ENCODE measurements at places on chromosomes 6 and 20.

GRCh38 chr20:45283551-45284057 lies 23.0 kb upstream of the RBPJL start:
- DNase-seq: no peak

DNA sequence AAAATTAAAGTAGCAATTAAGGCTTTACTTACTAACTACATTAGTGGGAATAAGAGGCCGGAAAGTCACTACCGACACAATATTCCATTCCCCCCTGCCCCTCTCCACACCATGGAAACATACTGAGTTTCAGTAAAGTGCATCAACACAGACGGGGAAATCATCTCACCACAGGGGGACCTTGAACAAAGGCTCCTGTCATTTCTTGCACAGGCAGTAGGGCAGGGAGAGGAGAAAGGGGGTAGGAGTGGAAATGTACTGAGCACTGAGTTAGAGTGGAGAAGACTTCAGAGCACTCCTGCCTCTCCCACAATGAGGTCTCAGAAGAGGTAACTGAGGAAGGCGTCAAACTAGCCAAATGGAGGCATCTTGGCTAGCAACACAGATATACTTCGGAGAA lies 1426.9 kb upstream of the EYS start:
- no peak for DNase-seq

DNA sequence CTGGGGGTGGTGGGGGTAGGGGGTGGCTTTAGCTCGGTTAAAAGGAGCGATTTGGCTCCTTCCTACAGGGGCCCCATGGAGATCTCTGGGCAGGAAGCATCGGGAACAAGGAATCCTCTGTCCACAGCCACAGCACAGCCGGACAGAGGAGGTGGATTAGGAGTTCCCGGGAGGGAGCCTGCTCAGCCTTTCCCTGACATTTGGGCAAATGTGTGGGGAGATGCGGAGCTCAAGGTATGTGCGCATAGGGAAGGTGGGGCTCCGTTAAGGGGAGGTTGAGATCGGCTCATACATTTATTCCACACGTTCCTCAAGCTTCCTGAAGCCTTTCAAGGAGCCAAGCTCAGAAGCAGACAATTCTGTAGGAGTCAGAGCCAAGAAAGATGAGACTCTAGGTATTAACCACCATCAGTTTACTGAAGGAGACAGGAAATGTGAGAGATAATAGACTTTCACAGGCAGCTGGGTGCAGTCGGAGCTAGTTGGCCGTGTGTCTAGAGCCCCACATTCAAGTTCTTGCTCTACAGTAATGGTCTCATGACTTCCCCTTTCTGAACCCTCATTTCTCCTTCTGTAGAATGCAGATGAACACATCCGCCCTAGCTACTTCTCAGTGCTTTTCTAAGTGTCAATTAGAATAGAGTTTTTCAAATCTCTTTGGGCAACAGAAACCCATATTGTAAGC lies 40.8 kb upstream of the EPB41L1 start:
- DNase-seq: no peak

DNA sequence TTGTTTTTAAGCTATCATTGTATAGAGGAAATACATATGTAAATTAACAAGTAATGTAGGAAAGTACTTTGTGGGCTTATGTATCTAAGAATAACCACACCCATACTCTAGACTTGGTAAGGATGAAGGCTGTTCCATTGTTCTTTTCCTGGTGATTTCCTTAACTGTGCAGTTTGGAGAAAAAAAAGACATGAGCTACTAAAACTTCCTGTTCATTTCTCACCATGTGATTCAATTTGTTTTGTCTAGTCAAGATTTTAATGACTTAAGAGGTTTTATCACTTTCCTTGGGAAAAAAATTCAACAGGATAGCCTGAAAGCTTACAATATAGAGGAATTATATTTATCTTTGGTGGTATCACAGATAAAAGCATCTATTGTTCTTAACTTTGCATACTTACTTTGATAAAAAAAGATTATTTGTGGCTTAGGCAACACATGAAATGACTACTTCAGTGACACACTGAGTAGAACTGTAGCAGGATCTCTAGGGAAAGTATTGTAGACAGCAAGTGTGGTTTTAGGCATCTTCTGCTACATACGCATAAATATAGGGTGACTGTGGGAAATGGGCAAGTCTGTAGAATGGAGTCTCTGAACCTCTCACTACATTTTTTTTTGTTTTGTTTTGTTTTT lies 80.3 kb downstream of the GJA1 start:
- no peak for DNase-seq

DNA sequence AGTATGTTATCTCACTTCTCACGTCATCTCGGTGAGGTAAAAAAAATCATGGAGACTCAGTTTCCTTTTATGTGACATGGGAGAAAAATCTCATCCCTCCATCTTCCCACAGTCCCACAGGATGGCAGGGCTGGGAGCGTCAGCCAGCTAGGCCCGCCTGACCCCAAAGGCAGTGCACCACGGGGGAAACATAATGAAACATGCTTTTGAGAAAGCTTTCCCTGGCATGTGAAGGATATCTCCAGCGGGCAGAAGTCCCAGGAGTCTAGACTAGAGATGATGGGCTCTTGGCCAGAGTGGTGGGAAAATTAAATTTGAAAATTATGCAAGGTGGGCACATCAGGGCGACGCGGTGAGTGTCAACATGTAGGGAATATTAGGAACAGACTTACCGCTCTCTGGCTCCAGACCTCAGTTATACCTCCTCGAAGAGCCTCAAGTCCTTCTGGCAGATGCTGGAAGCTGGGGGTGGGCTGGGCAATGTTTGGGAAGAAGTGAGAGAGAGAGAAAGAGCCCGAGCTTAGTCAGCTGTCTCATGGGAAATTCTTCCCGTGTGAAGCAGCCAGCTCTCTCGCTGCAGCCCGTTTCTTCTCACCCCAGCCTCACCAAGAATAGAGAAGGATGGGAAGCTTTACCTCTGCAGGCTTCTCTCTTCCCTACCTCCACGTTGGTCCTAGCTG lies 52.3 kb downstream of the MOCS1 start:
- peak; percentile 70 for DNase-seq

DNA sequence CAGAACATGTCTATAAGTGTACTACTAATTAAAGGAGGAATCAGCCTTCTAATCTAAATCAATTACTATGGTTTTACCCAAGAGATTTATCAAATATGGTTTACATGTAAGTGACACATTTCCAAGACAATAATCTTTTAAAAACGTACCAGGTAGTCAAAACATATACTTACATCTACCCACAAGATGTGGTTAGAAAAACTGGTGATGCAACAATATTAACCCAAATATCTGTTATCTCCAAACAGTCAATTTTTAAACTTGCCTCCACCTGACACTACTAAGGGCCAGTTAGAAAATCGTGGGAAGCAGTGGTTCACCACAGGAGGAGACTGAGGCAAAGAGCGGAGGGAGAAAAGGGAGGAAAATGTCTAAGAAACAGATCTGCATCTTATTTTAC lies 28.0 kb downstream of the NOL7 start:
- no peak for DNase-seq

- DNase-seq: no peak
Observed at GRCh38 chr6:72080260-72080941, 194.1 kb downstream of the RIMS1 start.

DNA sequence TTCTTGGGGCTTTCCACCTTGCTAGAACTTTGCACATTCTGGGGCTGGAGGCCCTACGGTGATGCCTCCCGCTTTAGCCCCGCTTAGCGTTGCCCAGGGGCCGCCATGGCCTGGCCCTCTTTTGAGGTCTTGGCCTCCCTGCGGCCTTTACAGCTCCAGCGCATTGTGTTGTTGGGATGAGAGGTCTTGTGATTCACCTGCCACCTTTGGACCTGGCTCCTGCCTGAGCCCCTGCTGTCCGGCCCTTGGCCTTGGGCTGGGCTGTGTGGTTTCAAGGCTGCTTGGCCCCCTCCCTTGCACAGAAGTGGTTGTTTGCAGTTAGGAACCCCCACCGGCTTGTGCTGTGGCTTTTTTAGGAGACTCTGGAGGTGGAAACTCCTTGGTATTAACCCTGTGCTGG lies 61.0 kb upstream of the CDH4 start:
- no peak for DNase-seq

GRCh38 chr6:117932676-117933075 lies 25.6 kb downstream of the SLC35F1 start:
- DNase-seq: no peak

GRCh38 chr6:44925100-44925739 lies 402.9 kb upstream of the RUNX2 start:
- no peak for DNase-seq

DNA sequence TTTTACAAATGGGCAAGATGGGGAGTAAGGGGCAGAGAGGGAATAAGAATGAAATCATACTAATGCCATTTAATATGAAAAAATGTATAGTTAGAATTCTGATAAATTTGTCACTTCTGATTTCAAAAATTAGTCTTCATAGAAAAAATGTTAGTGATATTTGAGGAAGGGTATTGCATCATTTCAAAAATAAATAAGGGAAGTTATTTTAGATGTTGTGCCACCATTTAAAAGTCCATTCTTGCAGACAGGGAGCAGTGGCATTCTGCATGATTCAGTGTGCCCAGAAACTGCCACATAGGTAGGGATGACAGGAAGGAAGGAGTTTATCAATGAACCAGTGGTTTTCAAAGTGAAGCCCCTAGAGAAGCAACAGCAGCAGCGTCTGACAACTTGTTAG lies 674.6 kb downstream of the EPM2A start:
- no peak for DNase-seq

DNA sequence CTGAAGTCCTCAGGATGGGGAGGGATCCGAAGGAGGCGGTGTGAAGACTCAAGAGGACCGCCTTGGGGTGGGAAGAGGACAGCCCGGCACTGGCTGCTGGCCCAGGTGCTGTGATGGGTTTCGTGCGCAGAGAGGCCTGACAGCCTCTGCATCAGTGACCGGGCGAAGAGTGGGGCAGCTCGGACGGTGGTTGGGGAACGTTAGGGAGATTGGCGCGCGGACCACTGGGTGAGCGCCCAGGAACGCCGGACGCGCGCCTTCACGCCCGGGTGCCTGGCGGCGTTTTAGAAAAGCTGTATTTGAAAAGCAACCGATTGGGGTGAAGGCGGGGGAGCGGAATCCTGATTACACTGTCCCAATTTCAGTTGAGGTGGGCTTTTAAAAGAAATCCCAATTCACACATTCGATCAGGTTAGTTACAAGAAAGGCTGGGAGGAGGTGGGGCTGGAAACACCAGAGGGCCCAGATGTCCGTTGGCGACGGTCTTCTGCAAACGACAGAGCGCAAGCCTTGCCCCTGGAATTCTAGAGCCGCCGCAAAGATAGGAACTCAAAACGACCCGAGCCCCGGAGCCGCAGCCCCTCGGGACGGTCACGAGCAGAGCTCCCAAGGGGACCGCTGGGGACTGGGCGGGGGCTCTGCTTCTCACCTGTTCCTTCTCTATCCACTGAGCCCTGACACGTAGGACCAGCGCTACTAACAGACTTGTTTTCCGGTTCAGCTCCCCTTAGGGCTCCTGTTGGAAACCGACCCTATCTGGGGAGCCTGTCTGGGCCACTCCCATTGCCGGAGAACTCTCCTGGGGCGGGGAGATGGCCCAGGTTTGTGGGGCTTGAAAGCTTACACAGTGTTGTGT lies 8.5 kb upstream of the TRIM40 start:
- DNase-seq: no peak

DNA sequence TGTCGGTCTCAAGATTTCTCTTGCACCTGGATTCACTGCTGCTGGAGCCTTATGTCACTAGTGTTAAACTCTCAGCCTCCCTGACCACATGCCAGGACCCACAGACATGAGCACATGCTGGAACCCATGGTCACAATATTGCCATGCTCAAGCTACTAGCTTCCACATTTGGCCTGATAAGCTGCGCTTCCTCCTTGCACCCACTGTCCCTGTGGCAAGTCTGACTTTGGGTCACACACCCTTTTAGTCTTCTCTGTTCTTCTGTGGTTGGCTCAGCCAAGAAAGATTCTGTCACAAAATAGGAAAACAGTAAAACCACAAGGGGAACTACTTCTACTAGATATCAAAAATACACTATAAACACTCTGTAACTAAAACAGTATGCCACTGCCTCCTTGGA lies 68.9 kb upstream of the HDAC2 start:
- no peak for DNase-seq

GRCh38 chr6:157892363-157892877 lies 69.4 kb downstream of the SNX9 start:
- no peak for DNase-seq

GRCh38 chr6:10687582-10687981 lies 6.8 kb downstream of the C6orf52 start:
- DNase-seq: no peak

GRCh38 chr6:11108726-11109125 lies 2.8 kb downstream of the ERVFRD-1 start:
- DNase-seq: no peak

DNA sequence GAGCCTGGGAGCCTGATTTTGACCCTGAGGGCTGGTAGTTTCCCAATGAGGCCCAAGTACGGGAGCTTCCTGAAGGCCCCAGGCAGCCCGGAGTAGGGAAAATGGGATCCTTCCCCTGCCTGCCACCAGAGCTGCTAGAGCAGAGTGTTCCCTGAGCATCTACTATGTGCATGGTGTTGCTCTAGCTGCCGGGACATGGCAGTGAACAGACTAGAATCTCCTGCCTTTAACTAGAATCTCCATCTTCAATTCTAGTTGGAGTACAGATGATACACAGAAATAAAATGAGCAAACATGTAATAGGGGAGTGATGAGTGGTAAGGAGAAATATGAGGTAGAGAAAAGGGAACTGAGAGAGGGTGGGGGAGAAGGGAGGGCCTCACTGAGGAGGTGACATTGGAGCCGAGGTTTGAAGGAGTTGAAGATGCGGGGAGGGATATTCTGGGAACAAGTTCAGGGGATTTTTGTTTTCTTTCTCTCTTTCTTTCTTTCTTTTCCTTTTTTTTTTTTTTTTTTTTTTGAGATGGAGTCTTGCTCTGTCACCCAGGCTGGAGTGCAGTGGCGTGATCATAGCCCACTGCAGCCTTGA lies 18.5 kb downstream of the VSTM2L start:
- no peak for DNase-seq

GRCh38 chr6:50846144-50846851 lies 27.6 kb downstream of the TFAP2B start:
- DNase-seq: no peak

- DNase-seq: no peak
Observed at GRCh38 chr6:159691963-159692287, 1.1 kb downstream of the SOD2 start.

GRCh38 chr6:139680819-139681218 lies 306.4 kb upstream of the CITED2 start:
- no peak for DNase-seq

GRCh38 chr6:88864359-88865054 lies 98.9 kb downstream of the RNGTT start:
- no peak for DNase-seq

DNA sequence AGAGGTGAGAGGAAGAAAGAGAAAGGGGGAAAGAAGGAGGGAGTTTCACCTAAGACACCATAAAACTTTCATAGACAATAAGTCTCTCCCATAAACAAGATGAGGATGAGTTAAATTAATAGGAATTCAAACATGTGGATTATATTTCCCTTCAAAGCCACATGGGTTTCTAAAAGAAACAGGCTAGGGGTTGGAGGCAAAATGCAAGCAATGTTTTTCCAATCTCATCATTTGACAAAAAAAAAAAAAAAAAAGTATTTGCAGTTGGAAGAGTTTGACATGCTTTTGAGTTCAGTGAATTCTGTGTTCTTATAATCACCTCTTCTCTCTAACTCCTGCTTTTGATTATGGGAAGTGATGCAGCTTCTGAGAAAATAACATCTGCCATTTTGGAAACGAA lies 286.5 kb upstream of the PRND start:
- DNase-seq: no peak
